ENCODE measurements at places on chromosomes 12 and 14.

GRCh38 chr12:3117591-3118015 lies 40.4 kb downstream of the TSPAN9 start:
- DNase-seq: no peak

DNA sequence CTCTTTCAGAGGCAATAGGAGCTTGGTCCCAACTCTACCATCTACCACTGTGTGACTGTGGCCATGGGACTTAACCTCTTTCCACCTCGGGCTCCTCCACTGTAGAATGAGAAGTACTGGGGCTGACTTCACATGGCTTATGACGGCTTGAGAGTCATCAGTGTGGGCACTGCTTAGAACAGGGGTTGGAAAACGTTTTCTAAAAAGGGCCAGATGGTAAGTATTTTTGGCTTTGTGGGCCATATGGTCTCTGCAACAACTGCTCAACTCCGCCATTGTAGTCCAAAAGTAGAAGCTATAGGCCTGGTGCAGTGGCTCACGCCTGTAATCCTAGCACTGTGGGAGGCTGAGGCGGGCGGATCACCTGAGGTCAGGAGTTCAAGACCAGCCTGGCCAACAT lies 69.2 kb upstream of the LTA4H start:
- DNase-seq: no peak

- no peak for DNase-seq
These were observed 293.0 kb upstream of the NAV3 start for GRCh38 chr12:77537663-77538062.

- no peak for DNase-seq
These were observed 12.7 kb downstream of the CCDC197 start for GRCh38 chr14:94009767-94010166.

DNA sequence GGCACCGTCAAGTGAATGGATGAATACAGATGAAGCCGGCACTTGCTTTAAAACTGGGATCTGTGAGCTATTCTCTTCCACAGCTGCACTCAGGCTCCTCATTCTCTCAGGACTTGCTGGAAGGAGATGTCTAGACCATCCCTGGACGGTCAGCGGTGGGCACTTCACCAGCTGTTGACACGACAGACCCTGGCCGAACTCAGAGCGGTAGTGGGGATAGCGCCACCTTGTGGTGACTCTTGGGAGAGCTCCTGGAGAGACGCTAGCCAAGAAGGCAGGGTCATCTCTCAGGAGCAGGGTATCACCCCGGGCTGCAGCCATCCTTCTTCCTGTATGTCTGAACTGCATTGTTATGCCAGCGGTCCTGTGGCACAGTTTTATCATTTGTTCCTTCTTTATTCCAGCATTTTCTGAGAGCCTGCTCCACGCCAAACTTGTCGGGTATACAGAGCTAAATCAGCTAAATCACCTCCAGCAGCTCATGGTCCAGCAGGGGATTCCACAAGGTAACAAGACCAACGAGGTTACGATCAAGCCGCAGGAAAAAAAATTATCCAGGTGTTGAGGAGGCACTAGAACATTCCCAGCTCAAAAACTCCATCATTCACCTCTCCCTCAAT lies 10.0 kb downstream of the WNT1 start:
- peak; percentile 90 for DNase-seq

DNA sequence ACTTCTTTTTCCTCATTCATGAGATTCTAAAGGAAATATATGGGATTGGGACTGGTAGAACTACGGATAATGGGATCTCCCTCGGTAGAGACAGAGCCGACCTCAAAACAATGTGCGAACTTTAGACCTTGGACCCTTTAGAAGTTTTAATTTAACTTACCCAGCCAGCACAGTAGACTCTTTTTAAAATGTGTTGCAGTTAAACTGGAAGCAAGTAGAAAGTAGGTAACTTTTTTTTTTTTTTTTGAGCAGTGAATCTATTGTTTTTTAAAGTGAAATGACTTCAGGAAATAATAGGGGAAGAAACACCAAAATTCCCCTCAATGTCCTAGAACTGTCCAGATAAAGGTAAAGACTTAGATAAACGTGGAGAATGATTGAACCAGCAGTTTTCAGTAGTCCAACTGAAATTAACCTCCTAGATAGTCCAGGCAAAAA lies 1.1 kb upstream of the ATXN2 start:
- DNase-seq: no peak

GRCh38 chr14:81165188-81165587 lies 55.6 kb downstream of the GTF2A1 start:
- no peak for DNase-seq

GRCh38 chr14:39875028-39875427 lies 442.8 kb upstream of the FBXO33 start:
- no peak for DNase-seq

DNA sequence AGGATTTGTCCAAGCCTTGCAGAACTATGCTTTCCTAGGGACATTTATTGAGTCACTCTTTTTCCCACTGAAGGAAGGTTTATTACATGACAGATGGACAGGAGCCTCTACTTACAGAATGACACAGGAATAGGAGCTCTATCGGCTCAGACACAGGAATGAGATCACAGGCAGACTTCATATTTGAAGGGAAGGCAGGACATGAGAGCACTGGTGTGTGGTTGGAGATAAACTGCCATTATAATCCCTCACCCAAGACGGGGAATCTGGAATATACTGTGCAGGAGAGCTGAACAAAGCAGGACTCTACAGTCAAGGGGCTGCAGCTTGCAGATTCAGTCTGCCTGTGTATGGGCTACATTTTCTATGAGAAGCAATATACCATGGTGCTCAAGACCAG lies 26.8 kb upstream of the IL22 start:
- no peak for DNase-seq

DNA sequence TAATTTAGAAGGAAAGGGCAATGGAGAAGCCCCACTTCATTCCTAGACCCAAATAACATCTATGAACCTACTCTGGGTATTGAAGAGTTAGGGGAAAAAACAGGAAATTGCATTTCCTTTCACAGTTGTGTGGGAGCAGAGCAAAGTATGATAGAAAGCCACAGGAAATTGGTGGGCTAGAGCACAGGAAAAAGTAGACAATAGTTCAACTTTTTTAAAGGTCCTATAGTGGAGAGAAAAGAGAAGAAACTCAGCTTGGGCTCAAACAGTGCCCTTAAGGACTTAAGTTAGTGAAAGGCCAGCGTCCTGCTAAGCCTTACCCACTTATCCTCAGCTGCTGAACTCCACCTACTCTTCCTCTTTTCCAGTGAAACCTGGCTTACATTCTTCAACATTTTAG lies 258.1 kb downstream of the DPY19L2 start:
- no peak for DNase-seq

DNA sequence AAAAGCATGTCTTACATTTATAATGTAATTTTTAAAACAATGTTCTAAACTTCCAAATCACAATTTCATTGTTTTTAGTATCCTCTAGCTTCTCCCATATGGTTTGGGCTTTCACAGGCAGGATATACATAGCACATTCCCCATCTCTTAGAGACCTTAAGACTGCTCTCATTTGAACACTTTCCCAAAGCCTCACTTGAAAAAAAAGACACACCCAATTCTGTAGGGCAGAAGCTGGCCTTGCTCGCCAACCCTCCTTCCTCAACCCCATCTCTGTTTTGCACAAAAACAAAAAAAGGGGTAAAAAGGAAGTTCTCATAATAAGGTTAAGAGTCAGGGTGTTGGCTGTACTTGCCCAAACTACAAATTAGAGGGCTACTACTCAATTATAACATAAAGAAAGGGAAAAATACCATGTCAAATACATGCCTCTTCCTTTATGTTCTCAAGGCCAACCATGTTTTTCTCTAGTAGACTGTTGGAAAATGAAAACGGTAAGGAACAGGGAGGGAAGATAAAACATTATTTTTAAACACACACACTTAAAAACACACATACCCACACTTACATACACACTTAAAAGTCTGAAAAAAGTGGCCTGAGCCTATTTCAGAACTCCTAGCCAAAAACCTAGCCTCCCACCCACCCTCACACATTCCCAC lies 9.9 kb upstream of the KANSL2 start:
- no peak for DNase-seq

- DNase-seq: no peak
These were observed 142.8 kb upstream of the FLRT2 start for GRCh38 chr14:85387181-85387580.

DNA sequence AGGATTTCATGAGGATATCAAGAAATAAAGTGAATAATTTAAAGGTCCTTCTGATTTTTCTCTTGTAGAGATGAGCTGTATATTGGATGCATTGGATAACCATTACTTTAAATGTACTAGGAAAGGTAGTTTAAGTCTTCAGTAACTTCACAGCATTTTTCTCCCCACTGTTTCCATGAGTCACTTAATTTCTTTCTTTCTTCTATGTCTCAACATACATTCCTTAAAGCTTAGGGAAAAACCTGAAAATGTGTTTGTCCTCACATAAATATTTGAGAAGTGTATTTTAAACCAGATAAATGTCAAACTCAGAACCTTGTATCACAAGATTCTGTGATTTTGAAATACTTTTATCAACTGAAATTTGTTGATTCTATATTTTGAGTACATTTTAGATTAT lies 1970.2 kb upstream of the FLRT2 start:
- DNase-seq: no peak
